Activated naive CD4-positive, alpha-beta T cell treated with Interleukin-2 at 50 U/mL for 16 hours (primary cell): ENCODE measurements at places on chromosomes 11 and 22.

DNA sequence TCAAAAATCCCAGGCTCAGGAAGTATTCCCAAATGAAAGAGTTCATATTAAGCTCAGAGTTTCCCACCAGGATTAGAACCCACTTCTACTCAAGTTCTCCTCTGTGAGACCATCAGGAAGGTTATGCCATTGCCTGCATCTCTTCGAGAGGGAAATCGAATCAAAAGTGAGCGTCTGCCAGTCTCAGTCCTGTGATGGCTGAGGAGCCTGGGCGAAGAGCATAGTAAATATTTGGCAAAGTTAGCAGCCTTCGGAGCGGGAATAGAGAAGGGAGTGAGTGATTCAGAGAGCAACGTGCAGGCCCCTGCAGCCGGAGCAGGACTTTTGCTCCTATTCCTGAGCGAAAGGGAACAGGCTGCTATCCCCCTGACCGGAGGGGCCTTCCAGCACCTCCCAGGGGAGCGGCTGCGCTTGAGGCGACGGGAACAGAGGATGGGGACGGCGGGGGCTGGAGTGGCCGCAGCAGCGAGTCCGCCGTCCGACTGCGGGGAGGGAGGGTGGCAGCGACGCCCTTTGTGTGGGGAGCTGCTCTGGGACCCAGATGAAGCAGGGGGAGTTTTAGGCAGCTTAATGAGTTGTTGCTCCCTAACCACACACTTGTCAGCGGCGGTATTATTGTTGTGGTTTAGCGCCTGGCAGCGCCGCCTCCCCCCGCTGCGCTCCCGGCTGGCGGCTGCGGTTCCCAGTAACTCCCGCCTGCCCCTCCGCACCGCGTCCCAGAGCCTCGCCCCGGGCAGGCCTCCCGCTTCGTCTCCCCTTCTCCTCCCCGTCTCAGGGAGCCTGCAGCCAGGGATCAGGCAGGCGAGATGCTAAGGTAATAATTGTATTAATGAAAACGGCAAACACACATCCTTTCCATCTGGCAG is 21.7 kb upstream of the NRGN start:
- DNase-seq, result no peak

- no peak for DNase-seq
Observed at GRCh38 chr22:32612834-32613233, 138.2 kb downstream of the FBXO7 start.

GRCh38 chr11:27174021-27174420 is 133.4 kb downstream of the BBOX1 start:
- DNase-seq, result no peak

- no peak for DNase-seq
Observed at GRCh38 chr11:129612447-129612961, 203.1 kb upstream of the TMEM45B start.

DNA sequence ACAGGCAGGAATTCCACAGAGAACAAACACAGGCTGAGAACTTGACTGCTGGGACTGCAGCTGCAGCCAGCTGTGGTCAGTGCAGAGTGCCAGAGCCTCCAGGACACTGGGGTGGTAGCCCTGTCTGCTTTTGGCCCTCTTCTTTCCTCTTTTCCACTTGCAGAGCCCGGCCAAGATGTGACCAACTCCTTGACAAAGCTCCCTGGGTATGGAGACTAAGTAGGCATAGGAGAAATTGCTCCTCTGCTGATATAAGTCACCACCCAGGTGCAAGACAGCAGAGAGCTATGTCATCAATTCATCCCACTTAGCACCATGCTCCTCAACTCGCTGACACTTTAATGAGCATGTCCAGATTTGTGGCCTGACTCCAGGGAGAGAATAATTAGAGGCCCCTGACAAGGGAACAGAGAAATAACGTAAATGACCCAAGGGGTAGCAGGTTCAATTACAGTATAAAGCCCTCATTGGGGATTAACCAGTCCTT is 369.4 kb upstream of the B3GAT1 start:
- DNase-seq, result no peak

DNA sequence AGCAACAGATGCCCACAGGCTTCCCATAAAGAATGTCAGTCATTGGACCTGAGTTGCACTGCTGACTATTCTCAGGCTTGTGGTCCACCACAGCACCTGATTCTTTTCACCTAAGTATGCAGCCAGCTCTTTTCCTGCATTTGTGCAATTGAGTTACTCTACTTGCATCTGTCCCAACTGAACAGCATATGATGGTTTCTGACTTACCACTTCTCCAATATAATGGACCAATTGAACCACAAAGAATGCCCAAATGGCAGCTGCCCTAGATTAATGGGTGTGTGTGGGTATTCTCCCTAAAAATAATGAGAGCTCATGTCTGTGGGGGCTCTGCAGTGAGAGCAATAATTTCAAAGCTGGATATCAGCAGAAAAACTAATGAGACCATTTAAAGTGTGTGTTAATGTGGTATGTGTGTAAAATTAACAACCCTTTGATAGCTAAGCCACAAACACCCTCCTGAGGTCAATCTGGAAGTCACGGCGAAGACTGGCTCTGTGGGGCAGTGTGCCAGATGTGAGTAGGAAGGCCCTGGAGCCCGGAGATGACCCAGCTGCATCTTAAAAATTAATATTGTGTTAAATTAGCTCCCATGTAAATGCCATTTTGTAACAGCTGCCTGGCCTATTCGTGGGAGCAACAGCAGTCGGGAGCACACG is 43.8 kb downstream of the SC5D start:
- no peak for DNase-seq
